K562 (cell line): ENCODE measurements at places on chromosomes 7 and 10. TPM values are rescaled to one million over a fixed set of nuclear protein-coding genes. Genes with fewer than 3 reads are reported as not detected.
A peak's percentile ranks its signal among the peaks of the same experiment; 100 is the strongest.

DNA sequence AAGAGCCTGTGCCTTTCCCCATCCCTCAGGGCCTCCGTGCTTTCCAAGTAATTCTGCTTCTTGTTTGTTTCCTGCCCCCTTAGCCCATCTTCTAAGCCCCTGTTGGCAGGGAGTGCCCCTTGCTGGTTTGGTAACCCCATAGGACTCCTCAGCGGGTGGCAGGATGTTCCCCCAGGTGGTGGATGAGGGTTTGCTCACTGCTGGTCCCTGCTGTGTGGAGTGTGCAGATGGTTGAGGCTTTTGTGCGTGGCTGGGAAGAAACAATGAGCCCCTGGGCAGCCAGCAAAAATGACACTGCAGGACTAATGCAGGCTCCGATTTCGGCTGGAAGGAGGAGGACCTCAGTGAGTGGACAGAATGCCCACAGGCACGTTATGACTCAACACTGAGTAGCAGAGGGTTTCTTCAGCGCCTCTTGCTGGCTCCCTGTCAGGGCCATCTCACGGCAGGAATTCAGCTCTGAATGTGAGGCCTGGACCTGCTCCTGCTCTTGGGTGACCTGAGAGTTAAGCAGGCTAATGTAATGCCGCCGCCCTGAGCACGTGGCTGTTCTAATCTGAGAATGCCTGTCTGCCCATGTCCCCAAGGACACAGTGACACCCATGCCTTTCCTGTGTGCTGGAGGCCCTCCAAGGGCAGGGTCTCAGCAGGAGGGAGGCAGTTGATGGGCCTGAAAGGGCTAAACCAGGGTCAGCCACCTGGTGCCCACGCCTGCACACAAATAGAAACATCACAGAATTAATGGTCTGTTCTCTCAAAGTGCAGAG lies 16.6 kb downstream of the BAG3 start:
- DNase-seq = peak; percentile 74
- H3K4me1 ChIP-seq = peaks cover 25% of the 10 kb centered on the region
- H3K27me3 ChIP-seq = no peaks in the 10 kb centered on the region
- H3K4me3 ChIP-seq = no peak overlapping the region
- H3K36me3 ChIP-seq = peaks cover 48% of the 10 kb centered on the region; the same call in 2 of the 3 replicates

- no peaks in the 10 kb centered on the region for H3K4me1 ChIP-seq
- H3K27ac ChIP-seq = no peak overlapping the region
These were observed 22.5 kb downstream of the RNF133 start for GRCh38 chr7:122676466-122676865.

Gene HMX2
- total RNA-seq = 0.40 and 0.58 TPM in 2 replicates

- H3K36me3 ChIP-seq = no peaks in the 10 kb centered on the region
- H3K27ac ChIP-seq = no peak overlapping the region
- peaks cover 26% of the 10 kb centered on the region for H3K27me3 ChIP-seq
- no peak overlapping the region for H3K4me3 ChIP-seq
These were observed 5.8 kb downstream of the UPP1 start for GRCh38 chr7:48094861-48095293.

Gene TMEM130
- 0.07 TPM in 1 of 2 replicates, not detected in the other for total RNA-seq

Gene KCP
- 0.16 TPM in 1 of 2 replicates, not detected in the other for total RNA-seq

- H3K4me1 ChIP-seq = no peaks in the 10 kb centered on the region
- no peak overlapping the region for H3K4me3 ChIP-seq
- no peak overlapping the region for H3K27ac ChIP-seq
- no peaks in the 10 kb centered on the region for H3K36me3 ChIP-seq
- H3K27me3 ChIP-seq = no peaks in the 10 kb centered on the region
These were observed 220.0 kb upstream of the ZNF804B start for GRCh38 chr7:88539518-88539917.

DNA sequence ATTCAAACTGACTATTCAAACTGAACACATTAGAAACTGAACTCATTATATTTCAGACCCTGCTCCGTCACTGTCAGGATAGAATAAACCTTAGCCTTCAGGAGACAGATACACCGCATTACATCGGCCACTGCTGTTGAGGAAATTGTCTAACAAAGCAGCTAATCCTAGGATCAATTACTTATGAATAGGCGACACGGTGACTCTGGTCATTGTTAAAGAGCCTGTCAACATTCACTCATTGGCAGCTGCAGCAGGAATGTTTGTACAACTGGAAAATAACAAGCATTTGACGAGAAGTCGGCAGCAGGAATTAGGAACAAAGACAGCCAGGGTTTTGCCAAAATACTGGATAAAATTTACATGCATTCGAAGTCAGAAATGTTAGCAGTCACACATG lies 112.0 kb upstream of the MKX start:
- no peaks in the 10 kb centered on the region for H3K4me1 ChIP-seq
- no peak overlapping the region for H3K4me3 ChIP-seq
- DNase-seq = no peak
- no peak overlapping the region for H3K27ac ChIP-seq

- no peaks in the 10 kb centered on the region; the same call in 1 of the 3 replicates for H3K4me1 ChIP-seq
- H3K27me3 ChIP-seq = peaks cover 23% of the 10 kb centered on the region
These were observed 78.4 kb upstream of the NANOS1 start for GRCh38 chr10:118950997-118951637.

Gene CUZD1
- 1.3 and 1.5 TPM in 2 replicates for total RNA-seq
